PC-9 (cell line): ENCODE measurements at places on chromosomes 11 and 22.

GRCh38 chr11:16923987-16924386 is 90.2 kb downstream of the PLEKHA7 start:
- no peaks in the 10 kb centered on the region for H3K27me3 ChIP-seq
- H3K27ac ChIP-seq, result peak overlapping the region; percentile 91
- H3K36me3 ChIP-seq, result no peaks in the 10 kb centered on the region
- H3K4me1 ChIP-seq, result peaks cover 72% of the 10 kb centered on the region
- DNase-seq, result peak; percentile 43

DNA sequence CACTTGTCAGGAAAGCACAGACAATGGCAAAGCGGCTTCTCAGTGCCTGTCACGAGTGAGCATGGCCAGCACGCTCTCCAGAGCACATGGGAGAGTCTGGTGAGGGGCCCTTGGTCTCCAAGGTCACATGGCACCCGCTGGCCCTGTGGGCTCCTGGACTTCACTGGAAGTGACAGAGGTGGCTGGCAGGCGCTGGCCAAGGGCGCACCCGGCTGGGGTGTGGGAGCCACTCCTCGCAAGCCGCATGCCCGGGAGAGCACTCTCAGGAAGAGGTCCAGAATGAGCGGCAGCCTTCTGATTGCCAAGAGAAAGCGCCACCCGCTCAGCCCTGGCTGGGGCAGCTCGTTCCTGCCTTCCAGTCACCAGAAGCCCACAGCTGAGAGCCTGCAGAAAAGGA is 17.1 kb upstream of the MOB2 start:
- H3K4me3 ChIP-seq, result no peak overlapping the region
- H3K27me3 ChIP-seq, result no peaks in the 10 kb centered on the region
- no peaks in the 10 kb centered on the region for H3K4me1 ChIP-seq
- H3K36me3 ChIP-seq, result no peaks in the 10 kb centered on the region

GRCh38 chr11:62919898-62920640 is 1.1 kb downstream of the CHRM1 start:
- no peaks in the 10 kb centered on the region for H3K4me1 ChIP-seq
- H3K27me3 ChIP-seq, result peaks cover 67% of the 10 kb centered on the region
- H3K27ac ChIP-seq, result no peak overlapping the region
- no peaks in the 10 kb centered on the region for H3K36me3 ChIP-seq
- DNase-seq, result no peak
- no peak overlapping the region for H3K4me3 ChIP-seq

DNA sequence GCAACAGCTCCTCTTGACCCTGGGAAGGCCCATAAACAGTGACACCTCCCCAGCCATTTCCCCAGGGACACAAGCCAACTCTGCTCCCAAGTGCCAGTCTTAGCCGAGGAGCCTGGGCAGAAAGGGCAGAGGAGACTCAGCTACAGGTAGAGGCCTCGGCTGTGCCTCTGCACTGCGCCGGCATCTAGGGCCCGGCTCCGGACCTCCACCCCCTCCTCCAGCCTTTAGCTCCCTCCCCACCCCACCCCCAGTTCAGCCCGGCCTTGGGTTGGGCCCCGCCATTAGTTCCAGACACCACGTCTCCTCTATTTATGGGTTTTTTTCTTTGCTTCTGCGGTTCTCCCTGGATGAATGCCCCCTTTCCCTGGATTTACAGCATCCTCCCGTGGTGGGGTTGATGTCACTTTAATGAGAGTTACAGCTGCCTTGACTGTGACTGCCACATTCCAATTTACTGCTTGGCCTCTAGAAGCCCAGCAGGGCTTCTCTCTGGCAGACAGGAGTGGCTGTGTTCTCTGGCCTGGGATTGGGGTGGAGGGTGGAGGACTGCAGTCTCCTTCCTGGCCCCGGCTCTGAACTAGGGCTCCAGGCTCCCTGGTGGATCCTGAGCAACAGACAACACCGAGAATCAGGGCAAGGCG is 13.5 kb upstream of the OAF start:
- no peak overlapping the region for H3K4me3 ChIP-seq
- no peaks in the 10 kb centered on the region for H3K36me3 ChIP-seq
- H3K4me1 ChIP-seq, result no peaks in the 10 kb centered on the region

DNA sequence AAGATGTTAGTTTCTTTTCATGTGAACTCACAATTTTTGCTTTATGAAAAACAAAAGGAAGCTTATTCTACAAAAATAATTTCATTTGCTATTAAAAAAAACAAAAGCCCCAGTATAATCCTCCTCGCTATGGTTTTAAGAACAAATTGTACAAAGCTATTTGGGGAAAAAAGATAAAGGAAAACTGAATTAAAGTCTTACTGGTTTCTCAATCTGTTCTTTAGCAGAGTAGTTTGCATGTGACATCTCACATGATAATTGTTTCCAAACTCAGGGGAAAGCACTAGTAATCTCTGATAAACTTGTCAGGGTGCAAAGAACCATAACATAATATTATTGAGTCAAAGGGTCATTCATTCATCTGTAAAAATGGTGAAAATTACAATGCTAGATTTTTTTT is 2.9 kb upstream of the DDI1 start:
- H3K27ac ChIP-seq, result peak overlapping the region; percentile 6; the same call in 1 of the 2 replicates
- no peak for DNase-seq
- H3K36me3 ChIP-seq, result no peaks in the 10 kb centered on the region
- H3K27me3 ChIP-seq, result no peaks in the 10 kb centered on the region
- H3K4me1 ChIP-seq, result peaks cover 15% of the 10 kb centered on the region
- no peak overlapping the region for H3K4me3 ChIP-seq

- no peak overlapping the region for H3K27ac ChIP-seq
- H3K4me3 ChIP-seq, result no peak overlapping the region
- H3K27me3 ChIP-seq, result no peaks in the 10 kb centered on the region
Measured at GRCh38 chr11:117255966-117256365, 23.5 kb downstream of the RNF214 start.

- H3K27me3 ChIP-seq, result peaks cover 13% of the 10 kb centered on the region
- DNase-seq, result peak; percentile 84
- H3K4me1 ChIP-seq, result peaks cover 13% of the 10 kb centered on the region
Measured at GRCh38 chr11:2533587-2534133, 88.9 kb downstream of the KCNQ1 start.

- no peaks in the 10 kb centered on the region for H3K27me3 ChIP-seq
- no peak for DNase-seq
- peaks cover 23% of the 10 kb centered on the region for H3K36me3 ChIP-seq
- no peak overlapping the region for H3K4me3 ChIP-seq
- peak overlapping the region; percentile 60 for H3K27ac ChIP-seq
Measured at GRCh38 chr11:65275906-65276305, 14.1 kb downstream of the POLA2 start.

DNA sequence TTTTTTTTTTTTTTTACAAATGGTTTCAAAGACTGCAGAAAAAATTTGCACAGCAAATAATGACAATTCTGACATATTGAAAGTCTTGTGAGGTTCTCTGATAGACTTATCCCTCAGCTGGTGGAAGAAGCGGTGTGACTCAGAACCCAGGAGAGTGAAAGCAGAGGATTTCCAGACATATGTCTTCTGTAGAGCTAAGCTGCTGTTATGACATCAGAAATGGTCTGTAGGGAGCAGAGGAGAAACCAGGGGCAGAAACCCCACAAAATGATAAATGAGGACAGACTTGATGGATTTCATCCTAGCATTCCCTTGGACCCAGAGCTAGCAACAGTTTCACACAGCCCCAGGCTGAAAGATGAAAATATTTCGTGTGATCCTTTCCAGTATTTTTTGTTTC is 582.6 kb downstream of the METTL15 start:
- H3K27ac ChIP-seq, result no peak overlapping the region
- H3K27me3 ChIP-seq, result no peaks in the 10 kb centered on the region
- no peak for DNase-seq
- H3K4me3 ChIP-seq, result no peak overlapping the region
- no peaks in the 10 kb centered on the region for H3K36me3 ChIP-seq

- no peak for DNase-seq
- no peaks in the 10 kb centered on the region for H3K27me3 ChIP-seq
- no peak overlapping the region for H3K4me3 ChIP-seq
- no peak overlapping the region for H3K27ac ChIP-seq
- H3K4me1 ChIP-seq, result no peaks in the 10 kb centered on the region
Measured at GRCh38 chr11:25838918-25839625, 492.9 kb upstream of the ANO3 start.

DNA sequence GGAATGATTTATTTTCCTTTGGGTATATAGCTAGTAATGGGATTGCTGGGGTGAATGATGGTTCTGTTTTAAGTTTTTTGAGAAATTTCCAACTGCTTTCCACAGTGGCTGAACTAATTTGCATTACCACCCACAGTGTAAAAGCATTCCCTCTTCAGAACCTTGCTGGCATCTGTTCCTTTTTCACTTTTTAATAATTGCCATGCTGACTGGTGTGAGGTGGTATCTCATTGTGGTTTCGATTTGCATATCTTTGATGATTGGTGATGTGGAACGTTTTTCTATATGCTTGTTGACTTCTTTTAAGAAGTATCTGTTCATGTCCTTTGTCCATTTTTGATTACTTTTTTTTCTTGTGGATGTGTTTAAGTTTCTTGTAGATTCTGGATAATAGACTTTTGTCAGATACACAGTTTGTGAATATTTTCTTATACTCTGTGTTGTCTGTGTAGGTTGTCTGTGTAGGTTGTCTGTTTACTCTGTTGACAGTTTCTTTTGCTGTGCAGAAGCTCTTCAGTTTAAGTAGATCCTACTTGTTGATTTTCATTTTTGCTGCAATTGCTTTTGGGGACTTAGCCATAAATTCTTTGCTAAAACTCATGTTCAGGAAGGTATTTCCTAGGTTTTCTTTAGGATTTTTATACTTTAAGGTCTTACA is 291.8 kb upstream of the DDI1 start:
- H3K27me3 ChIP-seq, result no peaks in the 10 kb centered on the region
- H3K27ac ChIP-seq, result no peak overlapping the region
- H3K4me3 ChIP-seq, result no peak overlapping the region
- no peaks in the 10 kb centered on the region for H3K4me1 ChIP-seq
- no peak for DNase-seq

DNA sequence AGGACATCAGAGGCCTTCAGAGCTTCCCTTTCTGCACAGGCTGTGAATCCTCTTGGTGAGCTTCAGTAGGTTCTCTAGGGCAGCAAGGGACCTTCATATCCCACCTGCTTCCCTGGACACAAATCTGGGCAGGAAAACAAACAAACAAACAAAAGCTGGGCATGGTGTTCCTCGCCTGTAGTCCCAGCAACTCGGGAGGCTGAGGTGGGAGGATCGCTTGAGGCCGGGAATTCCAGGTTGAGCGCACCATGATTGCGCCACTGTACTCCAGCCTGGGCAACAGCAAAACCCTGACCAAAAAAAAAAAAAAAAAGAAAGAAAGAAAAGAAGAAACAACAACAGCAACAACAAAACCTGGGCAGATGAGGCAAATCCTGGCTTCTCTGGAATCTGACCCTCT is 92.9 kb downstream of the CEP164 start:
- H3K4me3 ChIP-seq, result no peak overlapping the region
- no peaks in the 10 kb centered on the region for H3K4me1 ChIP-seq
- no peak for DNase-seq
- H3K27ac ChIP-seq, result no peak overlapping the region
- peaks cover 92% of the 10 kb centered on the region for H3K27me3 ChIP-seq
- no peaks in the 10 kb centered on the region for H3K36me3 ChIP-seq

- no peak for DNase-seq
- H3K4me3 ChIP-seq, result no peak overlapping the region
- no peak overlapping the region for H3K27ac ChIP-seq
Measured at GRCh38 chr11:27116684-27117083, 76.1 kb downstream of the BBOX1 start.

DNA sequence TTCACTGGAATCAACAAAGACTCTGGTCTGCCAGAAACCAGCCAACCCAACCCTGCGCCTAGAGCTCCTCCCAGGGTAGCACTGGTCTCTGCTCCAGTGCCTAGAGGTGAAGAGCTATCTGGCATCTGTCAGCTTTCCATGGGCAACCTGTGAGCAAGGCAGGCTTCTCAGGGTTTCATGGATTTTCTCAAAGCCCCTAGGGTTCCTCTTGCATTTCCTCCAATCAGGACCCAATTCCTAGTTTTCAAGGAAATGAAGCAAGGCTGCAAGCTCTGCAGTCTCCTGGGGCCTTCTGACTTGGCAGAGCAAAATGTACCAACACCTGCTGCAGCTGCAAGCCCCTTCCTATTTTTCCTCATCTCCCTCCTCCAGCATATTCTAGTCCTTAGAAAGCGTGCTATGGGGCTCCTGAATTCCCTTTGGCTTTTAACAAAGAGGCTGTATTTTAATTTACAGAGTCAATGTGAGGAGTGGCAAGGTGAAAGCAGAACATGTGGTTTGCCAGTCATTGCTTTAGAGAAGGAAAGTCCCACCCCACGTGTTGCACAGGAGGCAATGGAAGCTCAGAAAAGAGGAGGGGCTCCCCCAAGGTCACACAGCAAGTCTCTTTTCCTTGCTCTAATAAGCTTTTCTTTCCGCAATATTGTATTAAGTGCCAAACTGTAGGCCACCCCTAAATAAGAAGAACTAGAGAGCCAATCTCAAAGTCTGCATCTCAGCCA is 33.0 kb upstream of the RIC3 start:
- no peak for DNase-seq
- H3K27ac ChIP-seq, result no peak overlapping the region
- no peaks in the 10 kb centered on the region for H3K4me1 ChIP-seq
- no peaks in the 10 kb centered on the region for H3K36me3 ChIP-seq
- H3K27me3 ChIP-seq, result peaks cover 4% of the 10 kb centered on the region; the same call in 1 of the 2 replicates

DNA sequence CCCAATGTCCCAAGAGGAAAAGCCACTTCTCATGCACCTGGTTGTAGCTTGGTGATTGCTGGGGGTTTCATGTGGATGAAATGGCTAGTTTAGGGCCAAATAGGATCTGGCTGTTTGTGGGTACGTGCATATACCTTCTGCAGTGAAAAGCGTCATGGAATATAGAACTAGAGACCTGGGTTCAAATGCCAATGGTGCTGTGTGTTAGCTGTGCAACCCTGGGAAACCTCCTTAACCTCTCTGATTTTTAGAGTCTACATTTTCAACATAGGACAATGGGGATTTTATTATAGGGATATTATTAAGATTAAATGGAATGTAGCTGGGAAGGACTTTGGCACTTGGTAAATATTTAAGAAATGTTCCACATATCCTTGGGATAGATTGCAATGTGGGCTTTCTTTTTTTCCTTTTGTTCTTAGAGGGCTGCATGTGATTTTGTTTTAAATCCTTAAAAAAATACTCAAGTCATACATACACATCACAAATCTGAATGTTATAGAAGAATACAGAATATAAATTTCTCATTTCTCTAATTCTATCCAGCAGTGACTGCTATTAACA is 112.6 kb upstream of the E2F8 start:
- H3K4me1 ChIP-seq, result no peaks in the 10 kb centered on the region
- H3K27ac ChIP-seq, result no peak overlapping the region
- no peak for DNase-seq

DNA sequence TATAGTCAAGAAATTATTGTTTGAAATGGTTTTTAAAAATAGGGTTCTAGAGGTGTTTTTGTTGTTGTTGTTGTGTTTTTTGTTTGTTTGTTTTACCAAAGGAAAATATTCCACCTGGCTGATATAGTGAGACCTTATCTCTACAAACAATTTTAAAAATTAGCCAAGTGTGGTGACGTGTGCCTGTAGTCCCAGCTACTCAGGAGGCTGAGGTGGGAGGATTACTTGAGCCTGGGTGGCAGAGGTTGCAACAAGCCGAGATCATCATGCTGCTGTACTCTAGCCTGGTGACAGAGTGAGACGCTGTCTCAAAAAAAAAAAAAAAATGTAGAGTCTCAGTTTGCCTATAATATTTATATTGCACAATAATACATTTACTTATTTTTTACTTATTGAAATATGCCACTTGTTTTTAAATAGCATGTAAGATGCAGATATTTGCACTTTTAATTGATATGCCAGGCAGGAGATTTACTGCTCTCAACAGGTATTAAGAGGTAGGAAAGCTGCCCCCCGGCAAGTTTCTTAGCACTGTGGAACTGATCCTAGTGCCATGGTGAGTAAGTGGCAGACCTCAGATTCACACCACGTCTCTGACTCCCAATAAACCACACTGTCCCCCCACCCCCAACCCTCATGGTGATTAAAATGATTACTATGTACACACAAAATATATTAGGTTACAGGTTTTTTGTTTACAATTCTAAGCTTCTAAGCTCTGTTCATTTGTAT is 157.4 kb downstream of the TEAD1 start:
- H3K4me1 ChIP-seq, result peaks cover 22% of the 10 kb centered on the region
- no peaks in the 10 kb centered on the region for H3K27me3 ChIP-seq
- DNase-seq, result no peak
